ENCODE measurements at places on chromosomes 3 and 15. TPM values are rescaled to one million over a fixed set of nuclear protein-coding genes. Genes with fewer than 3 reads are reported as not detected.

Gene GJD2
- polyA plus RNA-seq, result 1.3 TPM

Gene NRROS
- 5.6 TPM for polyA plus RNA-seq

GRCh38 chr15:69606144-69606543, 153.5 kb downstream of the RPLP1 start:
- DNase-seq, result no peak

DNA sequence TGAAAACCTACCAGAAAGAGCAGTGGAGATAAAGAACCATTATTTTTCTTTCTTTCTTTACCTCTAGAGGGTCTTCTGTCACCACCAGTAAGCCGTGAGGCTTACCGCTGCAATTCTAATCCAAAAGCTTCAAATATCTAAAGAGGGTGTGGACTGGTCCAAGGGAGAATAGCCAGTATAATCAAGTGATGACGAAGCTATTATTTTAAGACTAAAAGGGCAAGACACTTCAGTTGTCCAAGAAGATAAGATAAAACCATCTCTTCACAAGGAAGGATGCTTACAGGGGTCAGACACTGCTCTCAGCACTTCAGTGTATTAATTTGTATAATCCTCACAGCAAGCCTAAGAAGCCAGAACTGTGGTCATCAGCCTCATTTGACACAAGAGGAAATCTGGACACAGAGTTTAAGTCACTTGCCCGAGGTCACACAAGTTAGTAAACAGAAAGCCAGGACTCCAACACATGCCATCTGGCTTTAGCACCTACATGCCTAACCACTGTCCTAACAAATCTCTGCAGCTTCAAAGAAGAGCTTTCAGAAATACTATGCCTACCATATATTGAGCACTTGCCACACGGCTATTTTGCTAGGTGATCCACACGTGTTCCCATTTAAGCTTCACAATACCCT, 14.6 kb downstream of the HDC start:
- DNase-seq, result no peak

- no peak for DNase-seq
Measured at GRCh38 chr3:56899851-56900250, 98.1 kb upstream of the ARHGEF3 start.

GRCh38 chr3:10519236-10519635, 13.8 kb upstream of the ATP2B2 start:
- DNase-seq, result no peak

GRCh38 chr3:184816614-184817013, 4.6 kb downstream of the VPS8 start:
- DNase-seq, result no peak

- no peak for DNase-seq
Measured at GRCh38 chr3:22115581-22115980, 364.6 kb upstream of the ZNF385D start.

GRCh38 chr15:69797051-69797595, 300.6 kb downstream of the TLE3 start:
- no peak for DNase-seq

- no peak for DNase-seq
Measured at GRCh38 chr15:74530771-74531143, 10.3 kb upstream of the ARID3B start.
